Activated naive CD4-positive, alpha-beta T cell (primary cell): ENCODE measurements at places on chromosomes 7 and 10.

- DNase-seq = no peak
These were observed 428.4 kb downstream of the ARL4A start for GRCh38 chr7:13115855-13116254.

DNA sequence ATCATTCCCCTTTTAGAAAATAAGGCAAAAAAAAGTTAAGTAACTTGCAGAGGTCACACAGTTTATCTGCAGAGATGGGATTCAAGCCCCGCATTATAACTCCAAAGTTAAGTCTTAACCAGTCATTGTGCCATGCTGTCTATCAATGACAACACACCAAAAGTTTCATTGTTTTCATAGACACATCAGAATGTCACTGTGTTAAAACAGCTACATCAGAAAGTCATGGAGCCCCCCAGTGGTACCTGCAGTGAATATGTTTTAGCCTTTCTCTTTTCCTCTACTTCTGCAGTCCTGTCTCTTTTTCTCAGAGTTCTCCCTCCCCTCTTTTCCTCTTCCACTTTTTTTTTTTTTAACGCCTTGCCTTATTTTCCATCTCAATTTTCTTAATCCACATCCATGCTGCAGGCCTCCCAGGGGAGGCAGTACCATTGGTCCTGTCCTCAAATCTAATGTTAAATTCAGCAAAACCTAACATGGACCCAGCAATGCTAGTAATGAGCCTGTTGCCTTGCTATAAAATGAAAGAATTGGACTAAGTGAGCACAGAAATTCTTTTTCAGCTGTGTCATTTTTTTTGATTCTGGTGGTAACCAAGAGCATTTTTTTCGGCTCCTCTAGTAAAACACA, 3.8 kb upstream of the NRCAM start:
- no peak for DNase-seq

- no peak for DNase-seq
These were observed 25.2 kb downstream of the CTBP2 start for GRCh38 chr10:125134916-125135770.

- no peak for DNase-seq
These were observed 453 bp upstream of the GALNT17 start for GRCh38 chr7:71131256-71132126.

- DNase-seq = no peak
These were observed 732.4 kb downstream of the KCNMA1 start for GRCh38 chr10:76905251-76905650.

- no peak for DNase-seq
These were observed 18.9 kb downstream of the RCC1L start for GRCh38 chr7:75054744-75055143.

DNA sequence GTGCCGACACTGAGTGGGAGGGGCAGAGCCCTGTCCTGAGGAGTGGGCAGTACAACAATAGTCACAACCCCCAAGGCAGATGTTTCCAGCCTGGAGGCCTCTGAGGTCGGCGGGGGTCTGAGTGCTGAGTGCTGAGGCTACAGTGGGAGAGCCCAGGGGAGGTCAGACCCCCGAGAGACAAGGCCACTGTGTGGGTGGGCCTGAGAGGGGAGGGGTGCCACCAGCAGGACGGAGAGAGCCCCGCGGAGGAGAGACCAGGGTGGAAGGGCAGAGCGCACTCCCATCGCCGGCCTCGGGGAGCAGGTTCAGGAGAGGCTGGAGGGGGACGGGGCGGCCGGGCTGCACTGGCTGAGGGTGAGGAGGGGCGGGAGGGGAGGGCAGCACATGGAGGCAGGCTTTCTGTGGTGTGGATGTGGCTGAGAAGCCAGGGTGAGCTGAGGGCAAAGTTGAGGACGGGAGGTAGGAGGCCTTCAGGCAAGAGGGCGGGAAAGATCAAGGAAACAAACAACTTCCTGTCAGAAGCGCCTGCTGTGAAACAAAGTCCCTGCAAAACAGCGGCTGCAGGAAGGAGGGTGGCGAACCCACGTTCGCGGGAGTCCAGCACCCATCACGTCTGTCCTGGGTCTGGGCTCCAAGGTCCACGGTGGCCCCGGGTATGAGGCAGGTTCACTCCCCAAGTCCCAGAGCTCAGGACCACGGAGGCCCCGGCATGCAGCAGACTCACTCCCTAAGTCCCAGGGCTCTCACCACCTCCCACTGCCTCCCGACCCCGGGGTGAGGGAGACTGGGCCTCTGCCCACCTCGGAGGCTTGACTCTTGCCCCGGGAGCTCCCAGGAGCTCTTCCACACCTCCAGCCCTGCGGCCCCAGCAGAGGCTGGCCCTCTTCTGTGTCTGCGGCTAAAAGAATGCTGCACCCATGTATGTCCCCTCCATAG, 76.8 kb upstream of the NKX6-2 start:
- DNase-seq = no peak

DNA sequence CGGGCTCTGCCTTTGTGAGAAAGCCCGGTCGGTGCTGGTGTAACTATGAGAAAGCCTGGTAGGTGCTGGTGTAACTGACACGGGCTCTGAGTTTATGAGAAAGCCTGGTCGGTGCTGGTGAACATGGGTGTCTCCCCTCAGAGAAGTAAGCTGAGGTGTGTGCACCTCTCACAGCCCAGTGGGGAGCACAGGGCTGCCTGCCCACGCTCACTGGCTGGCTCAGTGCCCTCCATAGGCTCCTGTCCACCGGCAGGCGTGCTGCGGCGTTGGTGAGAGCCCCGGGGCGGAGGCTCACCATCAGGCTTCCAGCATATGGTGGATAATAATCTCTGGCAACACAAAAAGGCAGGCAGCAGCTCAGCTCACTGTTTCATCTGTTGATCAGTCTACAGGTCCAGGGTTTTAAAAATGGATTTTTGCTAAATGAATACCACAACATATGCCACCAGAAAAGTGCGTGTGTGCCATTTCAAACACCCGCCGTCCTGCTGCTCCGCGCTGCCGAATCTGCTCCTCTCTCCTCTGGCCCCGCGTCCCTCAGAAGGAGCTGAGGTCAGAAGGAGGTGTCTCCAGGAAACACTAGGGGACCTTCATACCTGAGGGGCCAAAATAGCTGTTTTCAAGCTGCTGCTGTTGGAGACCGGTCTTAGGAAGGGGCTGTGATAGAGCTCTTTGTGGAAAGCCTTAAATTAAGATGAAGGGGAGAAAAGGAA, 365.7 kb downstream of the DNAJB6 start:
- no peak for DNase-seq

DNA sequence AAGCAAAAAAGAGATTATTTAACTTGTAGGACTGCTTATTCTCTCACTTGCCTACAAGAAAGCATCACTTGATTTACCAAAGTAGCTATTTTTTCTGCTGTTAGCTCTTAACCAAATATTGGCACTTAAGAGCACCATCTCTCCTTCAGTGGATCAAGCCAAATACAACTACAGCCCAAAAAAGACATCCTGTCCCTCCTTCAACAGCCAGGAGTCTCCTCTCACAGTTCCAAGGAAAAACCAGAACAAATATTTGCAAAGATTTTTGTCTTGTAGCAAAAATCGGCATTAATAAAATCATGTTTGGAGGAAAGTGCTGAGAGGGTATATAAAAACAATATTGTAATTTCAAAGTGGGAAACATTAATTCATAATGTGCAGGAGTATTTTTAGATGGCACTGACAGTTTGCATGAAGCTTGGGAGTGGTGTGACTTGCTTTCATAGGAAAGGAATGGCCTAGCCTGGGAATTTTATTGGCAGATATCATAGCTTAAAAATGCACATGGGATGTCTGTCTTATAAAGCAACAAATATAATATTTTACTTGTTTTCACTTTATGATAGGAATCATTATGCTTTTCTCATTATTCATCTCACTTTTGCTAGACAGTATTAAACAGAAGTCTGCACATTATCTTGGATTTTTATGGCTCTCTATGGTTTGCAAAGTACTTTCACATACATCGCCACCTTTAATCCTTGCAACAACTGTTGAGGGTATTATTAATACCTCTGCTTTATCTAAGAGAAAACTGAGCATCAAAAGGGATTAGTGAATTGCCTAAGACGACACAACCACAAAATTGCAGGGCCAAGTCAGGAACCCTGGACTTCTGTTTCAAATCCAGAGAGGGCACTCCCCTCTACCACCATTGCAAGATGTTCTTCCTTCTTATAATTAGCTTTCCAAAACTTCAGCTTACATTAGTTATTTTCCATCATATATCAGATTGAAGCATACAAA, 103.5 kb downstream of the AGMO start:
- no peak for DNase-seq

DNA sequence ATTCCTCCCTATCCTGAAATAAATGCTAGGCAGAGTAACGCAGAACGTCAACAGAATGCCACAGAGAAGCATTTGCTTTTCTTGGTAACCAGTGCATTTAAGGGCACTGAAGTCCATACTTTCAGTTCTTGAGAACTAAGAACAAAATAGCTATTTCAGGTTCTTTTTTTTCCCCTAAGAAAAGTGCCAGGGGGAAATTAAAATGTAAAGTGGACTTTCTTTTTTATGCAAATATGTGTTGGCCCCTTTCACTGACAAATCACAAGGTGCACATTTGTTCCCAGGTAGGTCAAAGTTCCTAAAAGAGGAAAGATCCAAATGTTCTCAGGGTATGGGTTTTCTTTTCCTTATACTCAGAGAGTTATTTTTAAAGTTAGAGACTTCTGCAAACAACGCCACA, 151.5 kb downstream of the HPSE2 start:
- DNase-seq = no peak

GRCh38 chr7:33813331-33813730, 92.0 kb upstream of the BMPER start:
- DNase-seq = no peak

DNA sequence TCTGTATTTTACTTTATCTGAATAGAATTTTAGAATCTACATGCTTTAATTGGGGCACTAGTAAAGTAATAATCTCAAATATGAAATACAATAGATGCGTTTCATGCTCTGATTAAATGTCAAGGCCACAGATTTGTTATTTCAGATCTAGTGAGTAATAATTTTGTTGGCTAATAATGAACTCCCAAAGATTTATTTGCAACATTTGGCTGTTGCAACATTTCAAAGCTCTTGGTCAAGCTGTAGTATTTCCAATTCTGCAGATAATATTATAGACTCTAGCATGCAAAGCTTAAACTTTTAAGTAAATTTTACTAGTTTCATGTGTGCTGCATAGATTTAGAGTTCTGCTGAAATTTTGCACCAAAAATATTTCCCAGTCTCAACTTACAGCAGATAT, 16.7 kb downstream of the LRRN3 start:
- DNase-seq = no peak

GRCh38 chr10:79344502-79345195, 2.6 kb upstream of the PPIF start:
- DNase-seq = no peak

DNA sequence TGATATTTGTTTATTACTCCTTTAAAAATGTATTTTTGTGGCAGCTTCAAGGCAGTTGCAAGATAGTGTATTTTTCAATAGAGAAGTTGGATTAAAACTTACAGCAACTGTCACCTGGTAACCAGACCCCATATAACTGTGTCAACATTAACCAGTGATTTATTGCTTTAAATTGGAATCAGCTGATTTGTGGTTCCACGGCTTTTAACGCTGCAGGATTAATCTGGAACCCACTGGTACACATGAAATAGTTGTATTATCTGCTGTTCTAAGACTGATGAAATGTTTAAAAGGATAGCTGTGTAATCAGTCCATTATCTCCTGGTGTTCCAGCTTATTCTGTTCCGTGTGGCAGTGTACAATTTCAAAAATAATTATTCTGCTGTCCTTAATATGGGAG, 180.2 kb downstream of the CELF2 start:
- no peak for DNase-seq

GRCh38 chr10:78859769-78860168, 209.0 kb upstream of the ZMIZ1 start:
- no peak for DNase-seq

- DNase-seq = no peak
These were observed 108.5 kb upstream of the C7orf33 start for GRCh38 chr7:148481971-148482626.

- no peak for DNase-seq
These were observed 68.3 kb downstream of the CREM start for GRCh38 chr10:35194906-35195305.

GRCh38 chr10:73039635-73040034, 57.0 kb downstream of the P4HA1 start:
- DNase-seq = no peak

GRCh38 chr7:28068811-28069216, 111.8 kb downstream of the JAZF1 start:
- no peak for DNase-seq

DNA sequence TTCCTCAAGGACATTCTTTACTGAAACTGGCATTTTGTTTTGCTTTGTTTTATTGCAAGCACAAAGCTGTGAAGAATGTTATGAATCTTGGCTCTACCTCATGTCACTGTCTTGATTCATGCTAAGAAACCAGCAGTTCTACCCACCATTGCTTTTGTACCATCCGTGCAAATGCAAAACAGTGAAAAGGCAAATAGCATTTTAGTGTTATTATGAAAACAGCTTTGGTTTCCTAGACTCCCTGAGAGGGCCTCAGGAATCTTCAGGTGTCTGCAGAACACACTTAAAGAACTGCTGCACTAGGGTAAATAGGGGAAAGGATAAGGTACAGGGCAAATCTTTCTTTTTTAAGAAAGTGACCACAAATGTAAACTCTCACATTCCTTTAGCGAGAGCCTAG, 318.9 kb downstream of the AHR start:
- DNase-seq = no peak

GRCh38 chr10:119524720-119525070, 17.8 kb downstream of the RGS10 start:
- DNase-seq = no peak

DNA sequence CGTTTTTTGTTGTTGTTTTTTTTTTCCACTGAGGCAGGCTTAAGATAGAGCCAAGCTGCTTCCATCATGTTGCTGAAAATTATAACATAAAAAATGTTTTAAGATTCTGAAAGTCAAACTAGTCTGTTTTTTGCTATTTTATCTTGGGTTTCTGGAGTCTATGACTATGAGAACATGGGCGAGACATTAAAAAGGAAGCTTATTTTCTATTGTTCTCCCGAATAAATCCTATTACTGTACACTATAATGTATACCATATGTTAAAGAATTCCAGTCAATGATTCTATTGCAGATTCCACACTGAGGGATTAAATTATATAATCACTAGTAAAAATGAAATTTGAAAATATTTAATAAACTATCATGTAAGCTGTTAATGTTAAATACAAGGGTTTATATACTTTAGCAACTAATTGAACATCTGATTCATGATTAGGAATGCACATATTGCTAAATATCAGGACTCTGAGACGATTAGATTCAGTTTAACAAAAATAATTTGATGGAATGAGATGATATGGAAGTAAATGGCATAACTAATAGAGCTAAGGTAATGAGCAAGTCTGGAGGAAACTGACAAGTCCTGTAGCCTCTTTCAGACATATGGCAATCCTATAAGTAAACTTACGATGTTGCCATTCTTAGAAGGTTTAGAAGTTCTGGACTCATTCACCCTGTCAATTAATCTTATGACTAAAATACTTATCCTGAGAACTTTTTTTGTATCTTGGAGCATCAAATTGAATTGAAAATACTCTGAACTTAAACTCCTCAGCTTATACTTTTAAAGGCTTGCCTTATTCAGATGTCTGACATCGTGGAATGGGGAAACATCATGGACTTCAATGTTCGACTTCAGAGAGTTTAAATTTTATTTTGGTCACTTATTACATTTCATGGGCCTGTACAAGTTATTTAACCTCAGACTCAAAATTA, 294.8 kb upstream of the DGKB start:
- no peak for DNase-seq
